ENCODE measurements at places on chromosomes 4 and X. TPM values are rescaled to one million over a fixed set of nuclear protein-coding genes. Genes with fewer than 3 reads are reported as not detected.

DNA sequence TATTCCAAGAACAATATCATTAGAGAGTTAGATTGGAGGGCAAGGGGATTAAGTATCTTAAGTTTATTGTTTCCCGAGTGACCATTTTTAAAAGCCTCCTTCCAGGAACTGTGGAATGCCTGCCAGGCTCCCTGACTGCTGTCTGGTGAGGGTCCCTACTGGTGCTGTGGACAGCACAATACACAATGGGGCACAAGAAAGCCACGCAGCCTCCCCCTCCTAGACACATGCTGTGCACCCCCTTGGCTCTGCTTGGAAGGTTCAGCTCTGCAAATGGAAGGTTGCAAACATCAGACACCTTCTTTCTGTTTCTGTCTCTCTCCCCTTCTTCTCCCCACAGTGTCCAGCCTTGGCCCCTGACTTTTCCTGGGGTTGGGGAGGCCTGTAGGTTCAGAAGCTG, 153.2 kb downstream of the SHROOM3 start:
- peak overlapping the region; percentile 67 for H3K27ac ChIP-seq
- H3K4me1 ChIP-seq: peaks cover 3% of the 10 kb centered on the region
- H3K27me3 ChIP-seq: no peaks in the 10 kb centered on the region
- no peaks in the 10 kb centered on the region for H3K36me3 ChIP-seq

DNA sequence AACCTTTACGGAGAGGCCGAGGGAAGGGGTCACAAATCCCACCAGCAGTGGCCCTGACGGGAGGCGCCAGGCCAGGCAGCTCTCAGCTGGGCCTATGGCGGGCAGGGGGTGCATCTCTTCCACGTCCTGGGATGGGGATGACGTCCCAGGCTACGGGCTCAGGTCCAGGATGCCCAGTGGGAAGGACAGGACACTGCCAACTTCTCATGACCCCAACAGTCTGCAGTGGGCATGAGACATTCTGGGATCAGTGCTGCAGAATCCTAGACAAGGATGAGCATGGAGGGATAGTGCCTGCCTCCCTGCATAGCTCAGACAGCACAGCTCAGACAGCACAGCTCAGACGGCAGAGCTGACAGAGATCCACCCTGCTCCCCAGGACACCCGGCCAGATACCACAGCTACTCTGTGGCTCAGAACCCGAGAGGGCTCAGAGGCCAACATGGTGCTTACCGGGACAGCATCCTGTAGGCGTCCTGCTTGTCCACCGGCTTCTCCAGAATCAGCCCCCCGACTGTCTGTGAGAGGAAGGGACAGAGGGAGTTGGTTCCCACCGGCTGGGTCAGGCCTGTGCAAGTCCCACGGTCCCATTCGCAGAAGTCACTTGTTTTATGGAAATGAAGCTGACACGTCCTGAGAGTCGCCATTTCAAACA, 17.3 kb downstream of the ASMTL start:
- no peak overlapping the region for H3K27ac ChIP-seq
- DNase-seq: no peak

The ZAR1 gene
- 0.29 TPM for total RNA-seq

The TAPT1 gene
- total RNA-seq: 79.0 TPM

Measured in upper lobe of left lung (tissue), 6 donors.